ENCODE measurements at places on chromosomes 3 and 15.
A peak's percentile ranks its signal among the peaks of the same experiment; 100 is the strongest.

DNA sequence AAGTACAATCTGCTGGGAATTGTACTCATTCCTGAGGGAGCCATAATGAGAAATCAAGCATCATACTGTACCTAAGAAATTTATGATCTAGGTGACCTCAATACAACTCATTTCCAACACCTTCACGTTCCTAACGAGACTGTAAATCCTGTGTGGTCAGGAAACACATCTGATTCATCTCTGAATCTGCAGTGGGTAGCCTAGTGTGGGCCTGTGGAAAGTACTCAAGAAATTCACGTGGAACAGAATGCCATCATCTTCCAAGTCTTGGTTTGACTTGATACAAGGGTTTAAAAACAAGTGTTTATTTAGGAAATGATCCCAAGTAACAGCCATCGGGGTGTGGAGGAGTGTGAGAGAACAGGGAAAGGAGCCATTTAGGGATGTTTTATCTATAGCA, 568.9 kb downstream of the EDEM1 start:
- DNase-seq, result no peak

- no peak for DNase-seq
Observed at GRCh38 chr3:33918126-33918756, 119.8 kb downstream of the PDCD6IP start.

DNA sequence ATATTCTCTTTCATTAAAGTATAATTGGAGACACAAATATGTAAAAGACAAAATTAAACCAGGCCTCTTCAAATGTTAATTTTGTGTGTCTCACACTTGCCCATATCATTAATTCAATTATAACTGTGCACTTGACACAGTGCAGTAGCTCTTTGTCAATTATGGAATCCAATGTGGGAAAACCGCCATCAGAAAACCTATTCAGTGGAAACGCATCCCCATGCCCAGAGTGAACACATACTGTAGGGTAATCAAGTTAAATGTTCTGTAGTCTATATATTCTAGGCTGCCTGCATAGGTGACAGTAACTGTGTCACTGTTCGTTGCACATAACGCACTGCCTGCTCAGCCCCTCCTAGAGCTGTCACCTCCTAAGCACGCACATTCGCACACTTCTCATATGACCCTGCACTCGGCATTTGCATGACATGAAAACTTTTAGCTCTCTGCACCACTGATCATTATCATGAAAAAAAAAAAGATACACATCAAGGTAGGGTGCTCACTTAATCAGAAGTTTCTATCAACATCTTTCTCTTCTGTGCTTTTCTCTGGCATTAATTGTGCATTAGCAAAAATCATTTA, 63.2 kb downstream of the MEIS2 start:
- DNase-seq, result no peak

GRCh38 chr15:99902248-99902928, 169.2 kb upstream of the LYSMD4 start:
- no peak for DNase-seq

DNA sequence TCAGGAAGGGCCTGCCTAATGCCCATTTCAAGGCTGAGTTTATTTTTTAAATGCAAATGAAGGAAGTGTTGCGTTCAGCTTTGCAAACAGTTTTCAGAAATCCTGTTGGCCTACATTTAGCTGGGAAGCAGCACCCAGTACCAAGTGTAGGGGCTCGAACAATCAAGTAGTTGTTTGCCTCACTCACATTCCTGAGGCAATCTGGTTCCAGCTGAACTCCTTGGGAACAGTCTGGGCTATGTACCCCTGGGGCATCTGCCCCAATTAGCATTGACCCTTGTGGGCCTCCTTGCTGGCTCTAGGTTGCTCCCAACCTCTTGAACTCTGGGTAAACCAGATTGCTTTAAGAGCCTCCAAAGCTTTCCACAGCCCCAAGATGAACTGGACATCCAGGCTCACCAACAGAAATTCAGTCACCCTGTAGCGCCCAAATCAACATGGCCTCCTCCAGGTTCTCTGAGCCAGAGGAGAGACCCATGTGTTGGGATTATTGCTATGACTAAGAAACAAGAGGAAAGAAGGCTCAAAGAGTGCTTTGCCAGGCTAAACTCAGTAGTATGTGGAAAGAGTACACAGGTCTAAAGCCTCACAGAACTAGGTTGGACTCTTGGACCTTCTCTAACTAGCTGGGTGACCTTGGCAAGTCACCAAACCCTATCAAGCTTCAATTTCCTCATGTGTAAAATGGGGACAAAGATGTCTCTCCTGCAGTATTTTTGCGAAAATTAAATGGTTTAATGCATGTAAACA, 532.7 kb downstream of the SOX2 start:
- DNase-seq, result peak; percentile 31

DNA sequence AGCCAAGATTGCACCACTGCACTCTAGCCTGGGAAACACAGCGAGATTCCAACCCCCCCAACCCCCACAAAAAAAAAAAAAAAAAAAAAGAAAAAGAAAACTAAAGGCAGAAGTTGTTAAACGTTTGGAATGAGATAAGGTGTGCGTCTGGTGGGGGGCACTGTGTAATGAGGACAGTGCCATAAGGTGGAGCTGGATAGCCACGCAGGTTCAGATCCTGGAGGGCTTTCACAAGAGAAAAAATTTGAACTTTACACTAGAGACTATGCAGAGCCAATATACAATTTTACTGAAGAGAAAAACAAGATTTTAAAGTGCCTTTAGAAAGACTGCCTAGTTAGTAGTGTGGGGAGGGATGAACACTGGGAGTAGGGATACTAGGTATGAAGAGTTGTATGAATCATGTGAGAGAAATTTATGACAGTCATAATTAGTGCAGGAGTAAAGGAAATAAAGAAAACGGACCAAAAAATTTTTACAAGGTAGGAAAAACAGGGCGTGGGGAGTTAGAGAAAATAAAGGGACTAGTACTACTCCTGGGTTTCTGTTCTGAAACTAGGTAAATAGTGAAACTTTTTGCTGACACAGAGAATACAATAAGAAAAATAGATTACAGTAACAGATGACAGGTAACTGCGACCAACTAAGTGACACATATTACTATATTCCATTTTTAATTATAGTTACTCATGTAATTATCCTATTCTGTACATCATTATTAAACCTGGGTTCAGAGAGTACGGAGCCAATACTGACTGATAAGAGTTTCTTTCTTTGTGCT, 108.1 kb downstream of the PEAK1 start:
- DNase-seq, result peak; percentile 41

GRCh38 chr15:22240403-22240802, 160.1 kb downstream of the OR4M2 start:
- DNase-seq, result no peak

DNA sequence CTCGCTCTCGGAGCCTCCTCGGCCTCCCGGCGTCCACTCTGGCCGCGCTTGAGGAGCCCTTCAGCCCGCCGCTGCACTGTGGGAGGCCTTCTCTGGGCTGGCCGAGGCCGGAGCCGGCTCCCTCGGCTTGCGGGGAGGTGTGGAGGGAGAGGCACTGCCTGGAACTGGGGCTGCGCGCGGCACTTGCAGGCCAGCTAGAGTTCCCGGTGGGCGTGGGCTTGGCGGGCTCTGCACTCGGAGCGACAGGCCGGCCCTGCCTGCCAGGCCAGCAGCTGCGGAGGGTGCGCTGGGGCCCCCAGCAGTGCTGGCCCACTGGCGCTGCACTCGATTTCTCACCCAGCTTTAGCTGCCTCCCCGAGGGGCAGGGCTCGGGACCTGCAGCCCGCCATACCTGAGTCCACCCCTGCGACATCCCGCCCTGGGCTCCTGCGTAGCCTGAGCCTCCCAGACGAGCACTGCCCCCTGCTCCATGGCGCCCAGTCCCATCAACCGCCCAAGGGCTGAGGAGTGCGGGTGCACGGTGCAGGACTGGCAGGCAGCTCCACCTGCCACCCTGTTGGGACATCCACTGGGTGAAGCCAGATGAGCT, 765.0 kb downstream of the IGSF11 start:
- no peak for DNase-seq

- no peak for DNase-seq
Observed at GRCh38 chr3:141243271-141243707, 11.7 kb downstream of the PXYLP1 start.

DNA sequence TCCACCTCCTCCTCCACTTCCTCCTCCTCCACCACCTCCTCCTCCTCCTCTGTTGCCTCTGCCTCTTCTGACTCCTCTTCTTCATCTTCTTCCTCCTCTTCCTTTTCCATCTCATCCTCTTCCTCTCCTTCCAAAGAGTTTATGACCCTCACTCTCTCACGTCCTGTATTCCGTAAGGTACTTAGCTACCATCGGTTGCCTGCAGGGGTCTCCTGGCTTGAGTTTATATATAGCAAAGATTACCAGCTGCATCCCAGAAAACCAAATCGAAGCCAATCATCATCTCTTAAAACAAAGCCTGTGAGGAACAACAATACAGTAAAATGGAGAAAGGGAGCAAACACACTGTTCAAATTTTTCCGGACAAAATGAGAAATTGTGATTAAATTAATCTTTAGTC, 317.4 kb downstream of the C3orf38 start:
- DNase-seq, result no peak

GRCh38 chr3:141986548-141987107, 110.2 kb downstream of the ATP1B3 start:
- DNase-seq, result no peak

DNA sequence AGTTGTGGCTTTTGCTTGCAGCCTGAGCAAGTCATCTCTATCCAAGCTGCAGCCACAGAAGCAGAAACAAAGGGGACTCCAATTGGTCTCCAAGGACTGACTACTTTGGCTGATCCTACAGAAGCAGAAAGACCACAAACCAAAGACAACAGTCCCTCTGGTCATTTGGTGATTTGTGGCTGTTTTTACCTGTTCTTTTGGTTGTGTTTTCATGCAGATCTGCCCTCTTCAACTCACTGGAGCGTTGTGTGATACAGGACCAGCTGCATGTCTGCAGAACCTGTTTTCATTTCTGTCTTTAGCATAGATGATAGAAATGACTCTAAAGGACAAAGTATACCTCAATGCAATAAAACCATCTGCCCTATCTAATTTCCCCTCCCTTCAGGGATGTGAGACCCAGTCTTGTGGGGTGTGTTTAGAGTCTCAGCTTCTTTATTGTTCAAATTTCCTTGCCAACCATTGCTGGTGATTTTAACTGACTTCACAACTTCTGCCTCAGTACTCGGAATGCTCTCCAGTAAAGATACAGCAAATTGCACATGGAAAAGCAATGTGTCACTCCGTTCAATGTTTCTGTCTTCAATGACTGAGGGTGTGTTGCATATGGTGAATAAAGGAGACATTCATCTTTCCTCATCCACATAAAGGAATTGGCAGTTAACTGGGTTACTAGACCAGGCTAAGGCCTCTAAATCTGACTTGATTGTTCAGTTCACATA, 48.9 kb upstream of the SLC7A14 start:
- DNase-seq, result peak; percentile 66

GRCh38 chr3:15659254-15659975, 57.9 kb downstream of the BTD start:
- no peak for DNase-seq

DNA sequence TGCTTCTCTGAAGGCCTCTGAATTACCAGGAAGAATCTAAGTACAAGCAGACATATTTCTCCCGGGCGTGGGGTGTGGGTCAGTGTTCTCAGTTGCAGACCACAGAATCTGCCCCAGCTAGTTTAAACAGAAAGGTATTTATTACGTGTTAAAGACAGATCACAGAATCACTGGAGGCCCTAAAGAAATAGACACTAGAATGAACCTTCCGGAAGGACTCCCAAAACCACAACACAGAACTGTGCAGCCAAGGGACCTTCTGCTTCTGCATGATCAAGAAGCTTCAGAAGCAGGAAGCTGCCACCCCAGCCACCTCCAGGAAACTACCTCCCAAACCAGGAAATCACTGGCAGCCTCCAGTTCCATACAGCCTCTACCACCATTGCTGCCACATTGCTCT, 32.7 kb upstream of the ZFAND6 start:
- no peak for DNase-seq

GRCh38 chr3:171419457-171419856, 40.7 kb downstream of the TNIK start:
- no peak for DNase-seq

- DNase-seq, result no peak
Observed at GRCh38 chr3:113275929-113276750, 64.8 kb downstream of the BOC start.

DNA sequence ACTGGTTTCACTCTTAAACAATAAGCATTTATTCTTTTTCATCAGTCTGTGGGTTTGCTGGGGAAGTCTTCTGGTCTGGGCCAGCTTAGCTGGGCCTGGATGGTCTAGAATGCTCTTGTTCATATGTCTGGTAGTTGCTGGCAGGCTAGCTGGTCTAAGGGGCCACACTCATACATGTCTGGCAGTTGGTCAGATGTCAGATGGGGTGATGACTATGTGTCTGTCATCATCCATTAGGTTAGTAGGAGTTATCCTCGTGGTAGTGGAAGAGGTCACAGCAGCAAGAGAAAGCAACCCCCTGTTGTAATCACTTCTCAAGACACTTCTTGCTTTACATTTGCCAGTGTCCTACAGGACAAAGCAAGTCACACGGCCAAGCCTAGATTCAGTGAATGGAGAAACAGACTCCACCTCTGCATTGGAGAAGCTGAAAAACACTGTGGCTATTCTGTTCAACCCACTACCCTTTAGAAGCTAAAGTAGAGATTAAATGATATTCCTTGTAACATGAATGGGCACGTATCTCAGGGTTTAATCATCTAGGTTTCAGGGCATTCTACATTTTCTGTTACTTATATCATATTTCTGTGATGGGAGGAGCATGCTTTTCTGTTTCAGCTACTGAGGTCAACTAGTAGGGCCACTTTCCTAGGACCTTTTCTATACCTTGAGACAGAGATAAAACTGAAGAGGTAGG, 5.5 kb upstream of the ARID3B start:
- no peak for DNase-seq

DNA sequence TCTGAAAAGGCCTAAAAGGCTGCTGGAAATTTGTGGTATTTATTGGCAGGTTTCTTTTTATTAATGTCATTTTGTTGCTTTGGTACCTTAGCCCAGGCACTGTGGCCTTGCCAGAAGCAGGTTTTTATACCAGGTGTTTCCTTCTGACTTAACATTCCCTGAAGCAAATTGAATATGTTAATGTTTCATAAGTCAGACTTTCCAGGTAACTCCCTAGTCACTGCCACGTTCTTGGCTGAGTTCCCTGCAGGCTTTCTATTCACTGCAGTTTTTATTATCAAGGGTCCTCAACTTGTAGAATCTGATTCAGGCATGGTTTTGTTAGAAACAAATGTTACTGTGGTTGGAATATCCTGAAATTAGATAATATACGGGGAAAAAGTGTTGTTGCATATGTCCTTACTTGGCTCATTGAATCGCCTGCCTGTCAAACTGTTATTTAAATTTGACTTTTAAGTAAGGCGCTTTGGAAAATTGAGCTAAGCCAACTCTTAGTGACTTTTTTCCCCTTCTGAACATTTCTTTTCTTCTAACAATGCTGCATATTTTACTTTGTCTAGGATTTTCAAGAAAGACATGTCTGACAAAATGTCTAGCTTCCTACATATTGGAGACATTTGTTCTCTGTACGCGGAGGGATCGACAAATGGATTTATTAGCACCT, 22.9 kb downstream of the ITPR1 start:
- no peak for DNase-seq

DNA sequence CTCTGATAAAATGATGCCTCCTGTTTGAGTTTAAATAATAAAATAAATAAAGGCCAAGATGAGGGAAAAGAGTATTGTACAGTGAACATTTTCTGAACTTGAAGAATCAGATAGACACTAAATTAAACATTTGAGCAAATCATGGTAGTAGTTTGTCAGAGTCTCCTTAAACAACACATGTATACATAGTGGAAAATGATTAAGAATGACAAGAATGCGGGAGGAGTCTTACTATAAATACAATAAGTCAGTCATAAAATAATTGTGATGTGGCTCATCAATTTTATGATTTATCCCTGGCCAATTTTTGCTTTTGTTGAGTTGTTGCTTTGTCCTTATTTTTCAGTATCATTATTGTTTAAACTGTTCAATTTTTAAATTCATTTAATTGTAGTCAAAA, 158.0 kb upstream of the TMC3 start:
- no peak for DNase-seq
